ENCODE measurements at places on chromosomes 4 and X.

- DNase-seq: no peak
These were observed 204.9 kb downstream of the SMARCA1 start for GRCh38 chrX:129318375-129318774.

GRCh38 chrX:69137371-69138117, 27.7 kb downstream of the PJA1 start:
- DNase-seq: no peak

DNA sequence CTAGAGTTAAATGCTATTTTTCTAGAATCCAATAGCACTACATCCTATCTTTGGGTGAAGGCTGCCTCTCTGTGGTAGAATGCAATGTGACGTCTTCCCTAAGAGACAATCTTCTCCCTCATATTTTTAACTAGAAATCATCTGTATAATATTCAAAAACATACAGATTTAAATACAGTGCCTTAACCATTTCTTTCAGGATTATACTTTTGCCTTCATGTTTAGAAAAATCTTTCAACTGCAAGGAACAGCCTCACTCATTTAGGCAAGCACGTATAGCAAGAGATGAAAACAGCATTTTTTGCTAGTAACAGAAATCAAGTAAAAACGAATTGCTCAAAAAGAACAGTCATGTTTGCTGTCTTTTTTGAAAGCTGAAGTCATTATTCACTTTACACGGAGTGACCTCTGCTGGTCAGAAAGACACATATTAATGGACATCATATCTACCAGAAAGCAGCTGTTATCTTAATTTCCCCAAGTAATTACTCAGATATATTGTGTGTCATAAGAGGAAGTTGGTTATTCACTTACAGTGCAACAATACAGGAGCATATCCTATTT, 422.3 kb downstream of the STPG2 start:
- DNase-seq: no peak

- no peak for DNase-seq
These were observed 91.1 kb downstream of the TMEM47 start for GRCh38 chrX:34565981-34566380.

DNA sequence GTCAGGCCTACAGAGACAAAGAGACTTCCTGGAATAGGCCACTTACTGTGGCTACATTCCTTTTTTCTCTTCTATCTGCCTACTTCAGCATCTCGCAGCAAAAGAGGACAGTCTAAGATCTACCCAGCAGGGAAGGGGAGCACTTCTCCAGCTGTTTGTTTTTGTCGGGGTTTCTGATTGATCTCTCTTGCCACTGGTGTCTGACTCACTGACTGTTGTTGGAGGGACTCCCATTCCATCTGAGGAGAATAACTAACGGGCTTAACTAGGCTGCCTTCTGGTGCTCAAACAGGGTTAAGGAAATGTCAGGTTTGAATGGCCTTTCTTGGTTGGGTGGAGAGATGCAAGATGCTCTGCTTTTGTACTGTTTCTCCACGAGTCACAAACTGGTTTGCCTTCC, 100.2 kb upstream of the TMEM164 start:
- no peak for DNase-seq

GRCh38 chrX:155871934-155872333, 9.2 kb upstream of the VAMP7 start:
- peak; percentile 23 for DNase-seq

DNA sequence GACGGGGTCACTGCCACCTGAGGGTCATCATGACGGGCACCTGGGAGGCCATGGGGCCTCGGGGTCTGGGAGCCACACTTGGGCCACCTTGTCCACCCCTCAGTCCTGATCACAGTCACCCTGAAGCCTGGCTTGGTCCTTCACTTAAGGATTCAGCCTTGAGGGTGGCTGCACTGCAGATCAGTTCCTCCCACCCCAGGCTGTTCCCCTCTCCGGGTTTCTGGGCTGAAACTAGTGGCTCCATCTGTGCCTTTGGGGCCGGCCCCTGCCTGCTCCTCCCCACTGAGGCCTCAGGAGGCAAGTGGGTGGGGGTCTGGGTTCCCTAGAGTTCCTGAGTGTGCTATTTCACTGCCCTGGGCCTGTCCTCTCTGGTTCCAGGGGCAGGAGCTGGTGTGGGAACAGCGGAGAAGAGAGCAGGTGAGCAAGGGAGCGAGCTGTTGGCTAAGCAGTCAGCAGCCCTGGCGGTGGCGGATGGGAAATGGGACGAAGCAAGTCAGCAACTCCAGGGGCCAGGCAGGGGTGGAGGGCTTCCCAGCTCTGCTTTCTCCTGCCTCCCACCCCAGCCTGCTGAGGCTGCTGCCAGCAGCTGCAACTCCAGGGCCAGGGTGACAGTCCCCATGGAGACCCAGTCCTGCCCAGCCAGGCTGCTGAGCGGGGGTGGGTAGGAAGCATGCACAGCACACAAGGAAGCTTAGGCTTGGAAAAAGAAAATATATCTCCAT, 81.2 kb downstream of the TMEM144 start:
- no peak for DNase-seq

- DNase-seq: no peak
These were observed 24.2 kb upstream of the AMELX start for GRCh38 chrX:11269006-11269405.
